ENCODE measurements at places on chromosomes 4 and X. TPM values are rescaled to one million over a fixed set of nuclear protein-coding genes. Genes with fewer than 3 reads are reported as not detected.

Gene KLHL4
- total RNA-seq, result not detected

Gene H2BW2
- not detected for total RNA-seq

GRCh38 chrX:95350774-95351488 is 1333.7 kb upstream of the DIAPH2 start:
- ATAC-seq, result no peak

DNA sequence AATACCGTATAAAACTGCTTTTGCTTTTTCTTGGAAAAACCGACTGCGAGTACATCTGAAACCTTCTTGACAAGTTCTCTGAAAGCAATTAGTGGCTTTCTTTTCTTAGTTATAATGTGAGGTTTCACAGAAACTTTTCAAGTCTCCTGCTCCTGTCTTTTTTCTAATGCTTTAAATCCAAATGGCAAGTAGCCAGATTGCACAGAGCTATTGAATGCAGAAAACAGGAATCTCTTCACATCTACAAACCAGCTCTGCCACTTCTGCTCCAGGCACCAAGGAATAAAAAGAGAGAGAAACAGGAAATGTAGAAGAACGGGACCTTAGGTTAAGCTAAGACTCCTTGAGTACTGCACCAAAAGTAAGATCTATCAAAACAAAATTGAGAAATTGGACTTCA is 267.3 kb upstream of the TET2 start:
- ATAC-seq, result peak; percentile 52

GRCh38 chr4:165481053-165481835 is 102.4 kb downstream of the CPE start:
- no peak for ATAC-seq

DNA sequence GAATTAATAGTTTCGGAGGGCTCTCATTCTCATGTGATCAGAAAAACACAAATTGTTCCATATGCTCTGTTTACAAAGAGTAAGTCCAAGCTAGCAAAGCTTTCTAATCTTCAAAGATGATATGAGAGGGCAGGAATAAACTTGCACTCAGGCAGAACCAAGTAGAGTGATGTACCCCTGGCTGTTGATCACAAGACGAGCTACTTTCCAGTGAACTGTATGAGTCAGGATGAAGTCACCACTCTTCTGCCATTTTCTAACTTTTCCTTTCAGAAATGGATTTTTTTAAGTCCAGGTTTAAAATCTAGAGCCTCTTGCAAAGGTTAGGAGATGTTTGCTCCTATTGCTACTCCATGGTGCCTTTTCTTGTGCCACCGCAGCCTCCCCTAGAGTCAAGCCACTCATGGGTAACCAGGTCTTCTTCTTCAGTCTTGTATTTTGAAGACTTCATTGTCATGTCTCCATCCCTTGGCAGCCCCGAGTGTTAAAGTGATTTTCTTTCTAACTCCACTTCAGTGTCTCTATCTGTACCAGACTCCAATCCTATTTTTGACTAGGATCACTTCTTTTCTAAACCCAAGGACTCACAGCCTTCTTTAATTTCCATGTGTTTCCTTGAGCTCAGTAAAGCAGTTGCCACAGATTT is 171.9 kb upstream of the GALNT7 start:
- peak; percentile 44 for ATAC-seq

GRCh38 chr4:140710908-140711622 is 45.1 kb downstream of the TBC1D9 start:
- ATAC-seq, result no peak

- ATAC-seq, result no peak
Observed at GRCh38 chrX:37759878-37760418, 19.9 kb upstream of the CYBB start.

GRCh38 chr4:26812049-26812714 is 48.5 kb upstream of the STIM2 start:
- peak; percentile 37 for ATAC-seq

DNA sequence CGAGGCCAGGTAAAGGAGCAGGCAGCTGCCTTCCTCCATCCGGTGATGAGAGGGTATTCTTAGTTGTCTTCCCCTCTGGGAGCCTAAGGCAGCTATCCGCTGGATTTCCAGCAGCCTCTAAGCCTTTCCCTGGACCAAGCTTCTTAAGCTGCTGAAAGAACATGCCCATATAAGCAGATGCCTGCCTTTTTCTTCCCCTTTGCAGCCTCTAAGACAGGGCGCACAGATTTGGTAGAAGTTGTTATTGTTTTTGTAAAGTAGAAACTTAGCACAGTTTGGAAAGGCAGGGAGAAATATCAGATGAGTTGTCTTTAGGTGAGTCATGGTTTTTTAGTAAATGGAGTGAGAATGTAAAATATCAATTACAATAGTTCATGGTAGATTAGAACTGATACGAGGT is 210.8 kb downstream of the ARHGAP10 start:
- ATAC-seq, result peak; percentile 71

- ATAC-seq, result no peak
Observed at GRCh38 chr4:187179086-187180058, 455.7 kb upstream of the FAT1 start.

- no peak for ATAC-seq
Observed at GRCh38 chr4:110617646-110618580, 5.0 kb downstream of the PITX2 start.

GRCh38 chr4:13102092-13102742 is 381.9 kb downstream of the RAB28 start:
- no peak for ATAC-seq

- ATAC-seq, result no peak
Observed at GRCh38 chrX:103356858-103357257, 552 bp downstream of the TCEAL9 start.

Data from activated T-helper 17 cell treated with anti-CD3 and anti-CD28 coated beads, Interleukin-2, amount 50 U/mL, for 72 hours (primary cell).